ENCODE measurements at places on chromosomes 16 and 17.

GRCh38 chr16:87692176-87692575 lies 73.6 kb downstream of the KLHDC4 start:
- no peak for DNase-seq

DNA sequence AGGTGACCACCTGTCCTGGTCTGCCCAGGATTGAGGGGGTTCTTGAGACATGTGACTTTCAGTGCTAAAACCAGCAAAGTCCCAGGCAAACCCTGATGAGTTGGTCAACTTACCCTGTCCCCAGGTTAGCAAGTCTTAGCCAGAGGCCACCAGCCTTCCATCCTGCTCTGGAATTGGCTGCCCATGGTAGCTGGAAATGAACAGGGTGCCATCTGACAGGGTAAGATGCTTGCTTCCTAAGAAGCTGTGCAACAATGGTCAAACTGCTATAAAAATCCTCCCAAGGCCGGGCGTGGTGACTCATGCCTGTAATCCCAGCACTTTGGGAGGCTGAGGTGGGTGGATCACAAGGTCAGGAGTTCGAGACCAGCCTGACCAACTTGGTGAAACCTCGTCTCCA lies 22.8 kb upstream of the MTMR4 start:
- no peak for DNase-seq

- DNase-seq: no peak
Measured at GRCh38 chr16:23222929-23223328, 40.4 kb downstream of the SCNN1G start.

GRCh38 chr16:4075534-4075933 lies 40.7 kb downstream of the ADCY9 start:
- DNase-seq: no peak

DNA sequence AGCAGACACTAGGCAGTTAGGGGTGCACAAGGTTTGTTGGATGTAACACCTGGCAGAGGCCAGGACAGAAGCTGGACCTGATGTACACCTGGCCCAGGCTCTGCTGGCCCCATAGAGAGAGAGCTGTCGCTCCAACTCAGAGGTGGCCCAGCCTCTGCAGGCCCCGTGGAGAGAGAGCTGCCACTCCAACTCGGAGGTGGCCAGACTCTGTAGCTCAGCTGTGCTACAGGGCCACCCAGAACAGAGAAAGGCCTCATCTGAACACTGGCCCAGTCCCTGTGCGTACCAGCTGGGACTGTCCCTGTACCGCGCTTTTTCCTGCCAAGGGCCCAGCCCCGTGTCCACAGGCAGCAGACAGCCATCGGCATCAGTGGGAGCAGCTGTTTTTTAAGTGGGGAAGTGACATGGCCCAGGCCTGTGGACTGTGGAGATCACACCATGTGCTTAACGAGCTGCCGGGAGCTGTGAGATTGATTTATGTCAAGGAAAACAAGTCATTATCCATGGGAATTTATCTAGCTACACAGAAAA lies 176.4 kb upstream of the CHMP6 start:
- no peak for DNase-seq

Data from GM13976 (cell line).